ENCODE measurements at places on chromosomes 2 and 18.

- DNase-seq = no peak
Observed at GRCh38 chr2:6995391-6996097, 78.3 kb downstream of the RNF144A start.

- DNase-seq = no peak
Observed at GRCh38 chr2:54936766-54937165, 113.5 kb downstream of the RTN4 start.

GRCh38 chr2:241489088-241489487 lies 19.3 kb downstream of the STK25 start:
- DNase-seq = no peak

- DNase-seq = no peak
Observed at GRCh38 chr2:100062336-100062735, 80.1 kb downstream of the AFF3 start.

DNA sequence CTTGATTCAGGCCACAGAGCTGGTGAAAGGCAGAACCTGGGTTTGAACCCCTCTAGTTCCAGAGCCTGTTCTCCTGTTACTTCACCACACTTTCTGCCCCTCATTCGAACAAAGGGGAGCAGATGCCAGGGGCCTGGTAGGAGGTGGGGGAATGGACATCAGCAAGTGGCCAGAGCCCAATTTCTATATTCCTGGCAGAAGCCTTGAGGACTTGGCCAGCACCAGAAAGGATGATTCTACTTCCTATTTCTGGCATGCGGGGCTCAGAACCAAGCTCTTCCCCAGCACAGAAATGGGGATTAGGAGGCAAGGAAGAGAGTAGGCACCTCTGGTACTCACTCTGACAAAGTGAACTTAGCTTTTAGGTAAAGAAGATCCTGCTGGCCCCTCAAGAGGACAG lies 49.3 kb downstream of the ADD2 start:
- DNase-seq = no peak

- no peak for DNase-seq
Observed at GRCh38 chr2:11344956-11345677, 681 bp upstream of the ROCK2 start.
